ENCODE measurements at places on chromosomes 12 and 14.

DNA sequence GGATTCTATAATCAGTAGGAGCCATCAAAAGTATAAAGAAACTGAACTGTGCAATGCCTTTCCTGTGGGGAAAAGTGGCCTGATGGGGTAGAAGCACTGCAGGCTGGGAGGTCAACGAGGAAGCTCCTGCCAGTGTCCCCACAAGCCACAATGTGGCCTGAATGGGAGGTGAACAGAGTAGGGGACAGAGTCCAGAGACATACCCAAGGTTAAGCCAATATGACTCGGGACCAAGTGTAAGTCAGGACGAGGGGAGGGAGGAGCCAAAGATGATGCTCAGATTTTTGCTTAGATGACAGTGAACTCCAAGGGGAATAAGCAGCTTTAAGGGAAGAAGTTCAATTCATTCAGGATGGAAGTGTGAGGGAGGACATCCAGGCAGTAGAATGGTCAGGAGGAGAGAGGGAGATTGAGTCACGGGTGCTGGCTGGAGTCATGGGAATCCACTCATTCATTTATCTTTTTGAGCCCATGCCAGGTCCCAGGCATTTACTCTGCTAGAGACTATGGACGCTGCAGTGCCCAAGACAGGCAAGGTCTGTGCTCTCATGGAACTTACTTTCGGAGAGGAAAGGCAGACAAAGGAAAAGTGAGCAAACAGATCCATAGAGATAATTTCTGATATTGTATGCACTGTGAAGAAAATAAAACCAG lies 29.1 kb downstream of the DPF3 start:
- DNase-seq, result no peak

DNA sequence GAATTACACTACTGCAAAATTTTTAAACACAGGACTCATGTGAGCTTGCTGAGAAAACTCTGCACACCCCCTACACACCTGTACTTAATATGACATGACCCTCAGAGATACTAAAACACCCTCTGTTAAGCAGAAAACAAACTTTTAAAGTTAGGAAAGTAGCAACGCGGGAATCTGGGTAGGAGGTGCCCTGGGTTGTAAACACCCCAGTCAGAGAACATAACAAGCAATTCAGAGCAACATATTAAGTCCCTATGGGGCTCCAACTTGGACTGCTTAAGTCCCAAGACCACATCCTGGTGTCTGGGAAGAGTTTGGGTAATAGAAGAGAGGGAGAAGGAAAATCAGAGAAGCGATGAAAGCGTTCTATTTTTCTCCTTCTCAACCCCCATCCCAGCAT lies 1.2 kb downstream of the ATF7 start:
- no peak for DNase-seq

- no peak for DNase-seq
These were observed 59.5 kb downstream of the TMEM116 start for GRCh38 chr12:111953455-111953854.

GRCh38 chr12:47736877-47737676 lies 11.8 kb upstream of the ENDOU start:
- no peak for DNase-seq

DNA sequence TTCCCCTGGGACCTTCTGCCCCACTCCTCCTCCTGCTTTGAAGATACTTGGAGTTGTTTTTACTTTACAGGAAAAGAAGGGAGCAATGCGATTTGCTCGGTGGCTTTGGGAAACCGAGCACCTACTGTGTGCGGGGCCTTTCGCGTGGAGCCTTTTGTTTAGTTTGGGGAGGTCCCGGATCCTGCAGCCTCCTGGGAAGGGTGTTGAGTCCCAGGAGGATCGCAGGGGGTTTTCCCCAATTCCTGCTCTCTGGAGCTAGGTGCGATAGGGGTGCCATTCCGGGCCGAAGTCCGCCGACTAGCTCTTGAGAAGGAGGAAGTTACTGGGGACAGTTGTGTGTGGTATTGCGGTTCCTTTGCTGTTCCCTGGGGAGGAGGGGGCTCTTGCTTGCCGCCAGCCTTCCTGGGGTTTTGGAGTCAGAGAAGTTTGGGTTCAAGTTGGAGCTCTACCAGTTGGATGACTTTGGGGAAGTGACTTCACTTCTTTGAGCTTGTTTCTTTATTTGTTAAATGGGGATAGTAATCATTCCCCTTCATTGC lies 1.1 kb downstream of the BRI3BP start:
- no peak for DNase-seq

GRCh38 chr12:62297321-62297720 lies 37.1 kb downstream of the USP15 start:
- no peak for DNase-seq

DNA sequence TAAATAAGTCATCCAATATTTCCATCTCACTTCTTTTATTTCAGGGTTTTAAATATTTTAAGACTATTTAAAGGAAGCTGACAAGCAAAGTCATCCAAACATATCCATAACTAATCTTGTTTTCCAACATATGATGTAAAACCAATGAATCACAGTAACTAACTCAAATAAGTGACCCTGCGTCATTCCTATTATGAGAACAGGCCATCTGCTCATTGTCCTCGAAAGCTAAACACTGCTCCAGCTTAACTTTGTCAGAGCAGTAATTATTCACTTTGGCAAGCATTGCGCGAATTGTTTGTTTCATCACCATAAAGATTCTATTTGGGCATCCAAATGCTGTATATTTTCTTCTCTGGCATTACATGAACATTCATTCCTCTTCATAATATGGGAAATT lies 99.1 kb downstream of the CAPZA3 start:
- no peak for DNase-seq

GRCh38 chr14:81311141-81311540 lies 89.0 kb downstream of the STON2 start:
- no peak for DNase-seq

GRCh38 chr12:129753586-129753985 lies 150.2 kb downstream of the TMEM132D start:
- no peak for DNase-seq

GRCh38 chr12:71024281-71024680 lies 103.7 kb upstream of the PTPRR start:
- DNase-seq, result no peak

GRCh38 chr14:22112004-22112403 lies 438.4 kb upstream of the OR4E1 start:
- DNase-seq, result no peak

GRCh38 chr12:104680070-104680469 lies 223.3 kb downstream of the CHST11 start:
- no peak for DNase-seq
